ENCODE measurements at places on chromosomes 4 and X. TPM values are rescaled to one million over a fixed set of nuclear protein-coding genes. Genes with fewer than 3 reads are reported as not detected.

GRCh38 chr4:82645936-82646565 is 84.3 kb upstream of the TMEM150C start:
- no peak for DNase-seq

GRCh38 chr4:110119337-110119736 is 79.1 kb downstream of the ELOVL6 start:
- peak; percentile 8 for DNase-seq

DNA sequence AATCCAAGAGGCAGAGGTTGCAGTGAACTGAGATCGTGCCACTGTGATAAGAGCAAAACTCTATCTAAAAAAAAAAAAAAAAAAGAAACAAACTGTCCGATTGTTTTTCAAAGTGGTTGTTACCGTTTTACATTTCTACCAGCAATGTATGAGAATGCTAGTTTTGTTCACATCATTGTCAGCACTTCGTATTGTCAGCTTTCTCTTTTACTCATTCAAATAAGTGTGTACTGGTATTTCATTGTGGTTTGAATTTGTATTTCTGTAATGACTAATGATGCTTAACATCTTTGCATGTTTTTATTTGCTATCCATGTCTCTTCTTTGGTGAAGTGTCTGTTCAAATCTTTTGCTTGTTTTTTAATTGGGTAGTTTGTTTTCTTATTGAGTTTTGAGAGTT is 65.8 kb downstream of the GPR101 start:
- no peak for DNase-seq

- DNase-seq: peak; percentile 61
Measured at GRCh38 chr4:78612398-78613178, 61.0 kb downstream of the ANXA3 start.

- no peak for DNase-seq
Measured at GRCh38 chr4:6386091-6386490, 86.3 kb downstream of the PPP2R2C start.

GRCh38 chr4:134753390-134753789 is 551.8 kb upstream of the PABPC4L start:
- no peak for DNase-seq

DNA sequence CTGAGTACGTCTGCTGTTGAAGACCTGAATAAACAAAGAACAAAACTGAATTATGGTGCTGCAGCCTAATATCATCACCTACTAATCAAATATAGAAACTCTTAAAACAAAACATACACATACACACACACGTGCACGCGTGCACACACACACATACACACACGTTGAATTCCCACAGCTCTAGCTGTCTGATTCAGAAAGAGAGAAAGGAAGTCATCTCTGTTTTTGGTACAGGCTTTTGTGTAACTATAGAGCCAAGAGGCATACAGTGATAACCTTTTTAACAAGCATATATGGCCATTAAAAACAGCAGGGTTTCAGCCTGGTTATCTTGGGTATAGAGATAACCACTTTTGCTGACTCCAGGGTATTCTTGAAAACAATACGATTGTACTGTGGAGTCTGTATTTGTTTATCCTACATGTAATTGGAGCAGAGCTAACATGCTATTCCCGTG is 823.2 kb downstream of the CCSER1 start:
- DNase-seq: no peak

- DNase-seq: no peak
Measured at GRCh38 chr4:95362066-95362465, 186.7 kb downstream of the UNC5C start.

GRCh38 chrX:41759817-41760216 is 35.8 kb downstream of the GPR82 start:
- peak; percentile 20 for DNase-seq

- DNase-seq: no peak
Measured at GRCh38 chr4:14379183-14379582, 623.1 kb upstream of the CPEB2 start.

DNA sequence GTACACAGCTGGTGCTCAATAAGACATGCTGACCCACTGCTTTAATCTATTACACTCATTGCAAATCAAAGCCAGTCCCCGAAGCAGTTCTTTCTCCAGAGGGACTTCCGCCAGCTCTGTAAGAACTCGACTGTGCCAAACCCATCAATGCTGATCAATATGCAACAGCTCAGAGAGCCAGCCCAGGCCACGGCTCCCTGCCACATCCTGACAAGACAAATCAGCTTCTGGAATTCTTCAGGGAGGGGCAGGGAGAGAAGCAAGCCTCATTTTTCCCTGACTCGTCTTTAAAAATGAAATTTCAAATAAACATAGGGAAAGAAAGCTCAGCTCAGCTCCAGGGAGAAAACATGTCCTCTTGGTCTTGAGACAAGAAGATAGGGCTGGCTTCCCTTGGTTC is 5.3 kb upstream of the ADRA2C start:
- no peak for DNase-seq

- DNase-seq: no peak
Measured at GRCh38 chrX:68634649-68635227, 12.7 kb upstream of the STARD8 start.

DNA sequence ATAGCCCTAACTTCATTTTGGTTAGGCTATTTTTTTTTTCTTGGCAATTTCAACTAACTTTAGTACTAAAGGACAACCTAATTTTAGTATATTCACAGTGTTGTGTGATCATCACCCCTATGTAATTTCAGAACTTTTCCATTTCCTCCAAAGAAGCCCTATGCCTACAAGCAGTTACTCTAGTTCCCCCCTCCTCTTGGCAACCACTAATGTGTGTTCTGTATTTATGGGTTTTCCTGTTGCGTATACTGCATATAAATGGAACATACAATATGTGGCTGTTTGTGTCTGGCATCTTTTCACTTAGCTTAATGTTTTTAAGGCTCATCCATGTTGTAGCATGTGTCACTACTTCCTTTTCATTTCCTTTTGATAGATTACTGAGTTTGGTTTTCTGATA is 57.6 kb downstream of the N4BP2 start:
- no peak for DNase-seq

GRCh38 chr4:40238700-40239548 is 42.1 kb downstream of the RHOH start:
- DNase-seq: no peak

- no peak for DNase-seq
Measured at GRCh38 chr4:83272900-83273299, 11.7 kb downstream of the COQ2 start.

GRCh38 chrX:151030845-151031244 is 47.7 kb downstream of the HMGB3 start:
- DNase-seq: no peak

GRCh38 chr4:98674404-98675173 is 16.2 kb upstream of the TSPAN5 start:
- no peak for DNase-seq

DNA sequence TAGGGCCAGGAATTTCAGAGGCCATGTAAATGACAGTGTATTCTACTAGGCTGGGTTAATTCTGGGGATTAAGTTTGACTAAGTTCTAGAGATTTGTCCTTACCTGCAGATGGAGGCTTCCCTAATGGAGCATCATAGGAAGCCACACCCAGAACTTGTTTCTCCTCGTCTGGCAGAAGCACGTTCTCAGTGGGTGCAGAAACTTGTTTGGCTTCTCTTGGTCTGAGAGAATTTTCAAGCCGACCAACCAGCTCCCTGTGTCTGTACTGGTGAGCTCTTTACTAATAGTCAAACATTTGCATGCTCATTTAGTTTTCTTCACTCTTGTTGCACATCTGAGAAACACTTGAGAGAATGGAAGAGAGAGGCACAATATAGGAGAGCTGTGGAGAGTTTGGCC is 907 bp upstream of the ATP10D start:
- DNase-seq: no peak

GRCh38 chr4:180407275-180407885 is 1835.8 kb upstream of the TENM3 start:
- DNase-seq: no peak

DNA sequence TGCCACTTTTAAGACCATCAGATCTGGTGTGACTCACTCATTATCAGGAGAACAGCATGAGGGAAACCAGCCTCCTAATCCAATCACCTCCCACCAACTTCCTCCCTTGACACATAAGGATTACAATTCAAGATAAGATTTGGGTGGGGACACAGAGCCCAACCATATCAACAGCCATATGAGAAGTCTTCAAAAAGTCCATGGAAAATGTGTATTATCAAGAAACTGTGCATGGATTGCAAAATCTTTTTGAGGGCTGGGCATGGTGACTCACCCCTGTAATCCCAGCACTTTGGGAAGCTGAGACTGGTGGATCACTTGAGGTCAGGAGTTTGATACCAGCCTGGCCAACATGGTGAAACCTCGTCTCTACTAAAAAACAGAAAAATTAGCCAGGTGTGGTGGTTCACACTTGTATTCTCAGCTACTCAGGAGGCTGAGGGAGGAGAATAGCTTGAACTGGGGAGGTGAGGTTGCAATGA is 17.8 kb upstream of the RPL39 start:
- no peak for DNase-seq

DNA sequence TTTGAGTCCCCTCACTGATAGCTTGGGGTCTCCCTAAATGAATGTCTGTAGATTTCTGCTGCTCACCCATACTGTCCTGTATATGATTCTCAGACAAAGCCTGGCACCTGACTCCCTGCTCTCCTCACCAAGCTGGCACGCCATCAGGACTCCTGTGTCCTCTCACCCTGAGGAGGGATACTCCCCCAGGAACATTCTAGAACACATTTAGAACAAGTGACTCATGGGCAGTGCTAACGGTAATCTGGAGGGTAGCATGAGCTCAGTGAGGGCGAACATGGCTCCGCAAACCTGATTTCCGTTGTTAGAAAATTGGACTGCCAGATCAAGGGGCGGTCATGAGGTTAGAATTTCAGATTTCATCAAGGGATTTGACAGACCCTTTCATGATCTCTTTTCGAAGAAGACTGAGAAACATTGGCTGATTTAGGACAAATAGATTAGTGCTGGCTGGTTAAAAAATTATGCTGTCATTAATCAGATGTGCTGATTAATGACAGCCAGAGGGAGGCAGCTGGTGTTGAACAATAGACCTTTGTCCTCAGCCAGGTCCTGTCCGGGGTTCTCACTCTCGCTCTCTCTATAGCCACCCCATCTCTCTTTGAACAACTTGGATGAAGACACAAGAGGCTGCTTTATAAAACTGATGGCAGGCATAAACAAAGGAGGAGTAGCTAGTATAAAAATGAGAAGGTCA is 244.3 kb downstream of the PTTG2 start:
- DNase-seq: no peak

GRCh38 chr4:105587841-105588240 is 35.4 kb downstream of the ARHGEF38 start:
- DNase-seq: no peak

ZDHHC15 gene
- under 0.01 TPM for total RNA-seq

RENBP gene
- 10.1 TPM for total RNA-seq

FAM90A26 gene
- total RNA-seq: not detected

POU3F4 gene
- total RNA-seq: not detected

PIGA gene
- total RNA-seq: 7.6 TPM

HTRA3 gene
- total RNA-seq: 1.4 TPM

ABCG2 gene
- 13.6 TPM for total RNA-seq

TMPRSS11A gene
- total RNA-seq: not detected

SCRG1 gene
- not detected for total RNA-seq

MFAP3L gene
- 15.2 TPM for total RNA-seq

NPNT gene
- under 0.01 TPM for total RNA-seq

ELK1 gene
- 14.7 TPM for total RNA-seq

TRPC3 gene
- total RNA-seq: under 0.01 TPM

CLDN22 gene
- total RNA-seq: not detected

FRAS1 gene
- total RNA-seq: 0.38 TPM
